Fibroblast of the conjunctiva (primary cell): ENCODE measurements at places on chromosomes 13 and 19.

GRCh38 chr13:23323946-23324709, 109.4 kb downstream of the SACS start:
- no peak for DNase-seq

DNA sequence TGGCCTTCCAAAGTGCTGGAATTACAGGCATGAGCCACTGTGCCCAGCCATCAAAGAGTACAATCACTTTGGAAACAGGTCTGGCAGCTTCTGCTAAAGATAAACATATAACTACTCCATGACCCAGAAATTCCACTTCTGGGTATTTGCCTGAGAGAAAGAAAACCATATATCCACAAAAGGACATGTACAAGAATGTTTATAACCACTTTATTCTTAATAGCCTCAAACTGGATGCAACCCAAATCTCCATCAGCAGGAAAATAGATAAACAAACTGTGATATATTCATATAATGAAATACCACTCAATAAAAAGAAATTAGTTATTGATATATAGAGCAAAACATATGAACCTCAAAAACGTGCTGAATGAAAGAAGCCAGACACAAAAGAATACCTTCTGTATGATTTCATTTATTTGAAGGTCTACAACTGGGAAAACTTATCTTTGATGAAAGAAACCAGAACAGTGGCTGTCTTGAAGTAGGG, 40.5 kb downstream of the TEX26 start:
- DNase-seq, result no peak

DNA sequence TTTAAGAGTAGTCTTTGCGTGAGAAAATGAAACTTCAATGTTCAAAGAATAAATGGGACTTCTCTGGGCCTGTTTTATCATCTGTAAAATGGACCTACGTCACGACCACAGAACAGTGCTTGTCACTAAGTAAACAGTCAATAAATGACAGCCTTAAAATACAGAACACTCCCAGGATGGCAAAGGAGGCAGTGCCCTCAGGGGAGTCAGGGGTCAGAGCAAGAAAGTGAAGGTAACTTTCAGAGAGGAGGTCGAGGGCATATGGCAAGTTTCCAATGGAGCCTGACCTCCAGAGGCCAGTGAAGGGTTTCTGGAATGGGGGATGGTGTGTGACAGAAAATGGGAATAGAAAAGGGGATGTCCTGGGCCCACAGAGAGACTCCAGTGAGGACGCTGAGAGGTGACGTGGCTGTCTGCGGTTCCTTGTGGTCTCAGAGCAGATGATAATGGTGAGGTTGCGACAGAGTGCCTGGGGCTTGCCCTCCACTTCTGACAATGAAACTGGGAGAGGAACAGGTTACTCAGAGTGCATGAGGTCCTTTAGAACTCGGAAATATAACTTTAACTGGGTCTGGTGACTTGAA, 91.8 kb downstream of the UBL3 start:
- no peak for DNase-seq

GRCh38 chr19:45211751-45212381, 33.3 kb downstream of the BLOC1S3 start:
- DNase-seq, result no peak

DNA sequence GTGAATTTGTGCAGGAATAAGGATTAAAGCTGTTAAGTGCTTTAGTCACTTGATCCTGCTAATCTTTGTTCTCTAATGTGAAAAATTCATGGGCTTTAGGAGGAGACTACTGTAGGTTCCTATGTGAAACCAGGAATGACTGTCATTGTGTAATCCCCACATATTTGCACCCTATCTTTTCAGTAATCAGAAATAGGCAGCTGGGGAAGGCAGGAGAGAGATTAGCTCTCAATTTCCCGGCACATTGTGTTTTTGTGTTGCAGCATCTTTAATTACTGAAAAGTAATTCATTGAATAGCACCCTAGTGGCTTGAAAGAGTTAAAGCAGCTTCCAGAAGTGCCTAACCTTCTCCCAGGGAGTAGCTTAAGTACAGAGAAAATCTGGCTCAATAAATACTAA, 282.9 kb downstream of the OLFM4 start:
- no peak for DNase-seq

GRCh38 chr19:47231215-47232054, 436 bp upstream of the BBC3 start:
- peak; percentile 72 for DNase-seq

DNA sequence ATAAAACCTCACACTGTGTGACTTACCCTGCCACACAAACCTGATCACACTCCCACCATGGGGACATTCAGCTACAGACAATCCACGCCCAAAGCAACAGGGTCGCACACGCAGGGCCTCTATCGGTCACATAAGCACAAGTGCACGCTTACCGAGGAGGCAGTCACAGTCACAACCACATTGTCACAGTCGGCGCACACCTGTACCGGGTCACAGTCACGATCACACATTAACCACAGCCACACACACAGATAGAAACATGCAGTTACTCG, 579 bp downstream of the ZNF566 start:
- DNase-seq, result no peak

GRCh38 chr19:27618006-27618405, 1594.9 kb downstream of the UQCRFS1 start:
- DNase-seq, result no peak

- DNase-seq, result no peak
These were observed 400.5 kb upstream of the PCDH9 start for GRCh38 chr13:67630640-67631039.

DNA sequence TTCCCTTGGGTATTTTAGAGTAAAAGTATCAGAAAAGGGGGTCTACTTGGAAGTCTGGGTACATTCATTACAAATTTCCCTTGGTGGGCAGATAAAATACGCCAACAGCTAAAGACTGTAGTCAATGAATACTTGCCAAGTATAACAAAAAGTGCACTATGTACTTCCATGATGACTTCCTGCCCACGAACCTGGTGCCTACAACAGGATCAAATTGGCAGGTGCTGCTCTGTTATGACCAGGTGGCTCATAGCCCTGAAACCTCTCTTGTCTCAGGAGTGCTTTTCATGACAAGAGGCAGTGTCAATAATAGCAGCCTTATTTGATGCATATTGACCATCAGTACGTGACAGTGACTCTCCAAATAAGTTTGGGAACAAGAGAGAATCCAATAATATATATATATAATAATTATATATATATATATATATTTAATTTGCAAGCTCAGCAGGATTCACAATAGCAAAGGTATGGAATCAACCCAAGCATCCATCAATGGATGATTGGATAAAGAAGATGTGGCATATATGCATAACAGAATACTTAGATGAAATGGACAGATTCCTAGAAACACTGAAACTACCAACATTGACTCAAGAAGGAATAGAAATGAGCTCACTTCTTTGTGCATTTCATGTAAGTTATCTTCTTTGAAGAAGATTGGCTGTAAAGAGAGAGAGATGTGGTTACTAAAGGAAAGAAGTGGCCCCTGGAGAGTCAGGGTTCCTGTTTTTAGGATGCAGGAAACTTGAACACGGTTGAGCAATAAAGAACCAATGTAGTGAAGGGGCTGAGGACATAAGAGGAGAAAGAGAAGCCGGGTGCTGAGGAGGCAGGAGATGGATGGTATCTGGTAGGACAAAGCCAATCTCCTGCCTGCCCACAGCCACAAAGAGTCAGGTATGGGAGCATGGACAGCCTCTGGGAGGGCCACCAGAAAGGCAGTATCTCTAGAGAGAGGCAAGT, 52.0 kb upstream of the GTF2F2 start:
- DNase-seq, result no peak

- DNase-seq, result no peak
These were observed 1.6 kb upstream of the POU4F1 start for GRCh38 chr13:78604782-78605611.

GRCh38 chr13:51112771-51113170, 1.7 kb upstream of the C13orf42 start:
- no peak for DNase-seq

DNA sequence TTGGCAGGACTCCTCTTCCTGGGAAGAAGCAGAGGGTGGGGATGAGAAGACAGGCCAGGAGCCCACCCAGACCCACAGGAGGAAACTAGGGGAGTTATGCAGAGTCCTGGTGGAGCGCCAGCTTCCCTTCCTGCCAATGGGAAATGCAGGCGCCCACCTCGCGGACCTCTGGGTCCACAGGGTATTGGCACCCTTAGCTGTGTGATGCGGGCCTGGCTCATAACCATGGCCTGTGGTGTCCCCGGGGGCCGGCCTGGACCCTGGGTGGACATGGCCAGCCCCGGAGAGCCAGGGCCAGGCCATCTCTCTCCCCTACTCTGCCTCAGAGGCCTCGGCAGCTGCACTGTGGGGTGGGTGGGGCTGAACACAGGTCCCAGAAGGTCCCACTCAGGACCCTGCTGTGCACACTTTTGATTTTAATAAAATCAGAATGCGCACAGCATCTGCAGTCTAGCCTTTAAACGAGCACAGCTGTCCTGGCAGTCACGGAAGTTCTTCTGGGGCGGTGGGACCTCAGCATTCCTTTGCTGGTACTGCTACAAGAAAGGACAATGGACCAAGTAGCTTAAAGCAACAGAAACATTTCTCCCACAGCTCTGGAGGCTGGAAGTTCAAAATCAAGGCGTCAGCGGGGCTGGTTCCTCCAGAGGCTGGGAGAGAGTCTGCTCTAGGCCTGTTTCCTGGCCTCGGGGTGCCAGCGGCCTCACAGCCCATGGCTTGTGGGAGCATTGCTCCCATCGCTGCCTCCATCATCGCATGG, 1.8 kb downstream of the F10 start:
- DNase-seq, result no peak

DNA sequence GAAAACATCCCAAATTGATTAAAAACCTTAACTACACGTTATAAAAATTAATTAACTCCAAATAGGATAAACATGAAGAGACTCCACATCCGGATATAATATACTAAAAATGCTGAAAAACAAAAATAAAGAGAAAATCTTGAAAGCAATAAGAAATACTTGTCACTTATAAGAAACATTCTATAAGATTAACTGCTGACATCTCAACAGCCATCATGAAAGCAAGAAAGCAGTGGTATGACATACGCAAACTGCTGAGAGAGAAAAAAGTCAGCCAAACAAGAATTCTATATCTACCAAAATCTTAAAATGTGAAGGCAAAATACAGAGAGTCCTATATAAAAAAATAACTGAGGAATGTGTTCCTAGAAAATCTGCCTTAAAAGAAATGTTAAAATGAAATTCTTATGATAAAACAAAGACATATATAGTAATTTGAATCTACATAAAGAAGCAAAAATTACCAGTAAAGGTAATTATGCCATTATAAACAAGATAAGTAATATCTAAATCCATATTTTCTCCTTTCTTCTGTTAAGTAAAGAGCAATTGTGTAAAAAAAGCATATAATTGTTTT, 1851.1 kb downstream of the PCDH9 start:
- DNase-seq, result no peak

GRCh38 chr19:45315304-45315703, 7.4 kb downstream of the CKM start:
- DNase-seq, result no peak

- DNase-seq, result no peak
These were observed 6.7 kb upstream of the DCUN1D2 start for GRCh38 chr13:113497217-113497616.

GRCh38 chr19:46069806-46070341, 29.1 kb upstream of the IGFL4 start:
- DNase-seq, result peak; percentile 66

- no peak for DNase-seq
These were observed 1.8 kb downstream of the PCDH20 start for GRCh38 chr13:61413572-61414535.

GRCh38 chr13:20676213-20676612, 27.3 kb upstream of the IL17D start:
- no peak for DNase-seq

GRCh38 chr19:6801485-6802086, 29.1 kb downstream of the VAV1 start:
- DNase-seq, result no peak

DNA sequence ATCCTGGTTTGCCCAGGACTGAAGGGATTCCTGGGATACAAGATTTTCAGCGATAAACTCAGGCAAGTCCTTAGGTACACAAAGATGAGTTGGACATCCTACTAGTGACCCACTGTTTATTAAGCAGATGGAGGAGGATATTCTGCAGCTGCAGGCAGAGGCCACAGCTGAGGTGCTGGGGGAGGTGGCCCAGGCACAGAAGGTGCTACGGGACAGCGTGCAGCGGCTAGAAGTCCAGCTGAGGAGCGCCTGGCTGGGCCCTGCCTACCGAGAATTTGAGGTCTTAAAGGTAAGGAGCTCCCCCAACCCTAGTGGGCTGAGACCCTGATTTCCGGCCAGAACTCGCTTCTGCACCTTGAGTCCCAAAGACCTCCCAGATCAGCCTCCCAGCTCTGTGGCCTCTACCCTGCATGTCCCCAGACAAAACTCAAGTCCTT, 607 bp downstream of the ANGPTL8 start:
- DNase-seq, result no peak

DNA sequence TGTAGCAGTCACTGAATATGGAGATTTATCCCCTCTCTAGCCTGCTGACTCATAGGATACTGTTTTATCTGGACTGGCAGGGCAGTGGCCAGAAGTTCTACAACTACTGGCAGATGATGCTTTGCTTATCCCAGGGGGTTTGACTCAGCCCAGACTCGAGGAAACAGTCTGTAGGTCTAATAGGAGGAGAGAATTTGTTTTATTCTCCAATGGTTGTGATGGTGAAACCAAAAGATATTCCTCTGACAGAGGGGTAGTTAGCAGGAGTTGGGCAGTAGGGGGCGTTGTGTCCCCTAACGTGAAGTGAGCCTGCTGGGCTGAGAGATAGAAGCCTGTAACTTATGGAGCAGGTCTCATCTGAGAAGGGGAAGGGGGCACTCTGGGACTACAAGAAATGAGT, 74.9 kb downstream of the WTIP start:
- peak; percentile 16 for DNase-seq

DNA sequence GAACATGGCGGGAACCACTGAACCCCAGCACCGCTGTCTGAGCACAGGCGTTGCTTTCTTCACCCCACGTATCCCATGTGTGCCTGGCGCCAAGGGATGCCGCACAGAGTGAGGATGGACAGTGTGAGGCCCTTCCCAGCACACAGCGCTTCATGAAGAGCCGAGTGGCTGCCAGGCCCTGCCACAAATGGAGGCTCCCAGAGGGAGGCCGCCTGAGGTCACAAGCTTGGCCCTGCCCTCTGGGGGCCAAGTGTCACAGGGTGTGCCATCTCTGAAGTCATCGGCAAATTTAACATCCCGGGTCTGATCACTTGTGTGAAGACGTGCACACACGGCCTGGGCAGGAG, 24.4 kb downstream of the MPND start:
- DNase-seq, result no peak

DNA sequence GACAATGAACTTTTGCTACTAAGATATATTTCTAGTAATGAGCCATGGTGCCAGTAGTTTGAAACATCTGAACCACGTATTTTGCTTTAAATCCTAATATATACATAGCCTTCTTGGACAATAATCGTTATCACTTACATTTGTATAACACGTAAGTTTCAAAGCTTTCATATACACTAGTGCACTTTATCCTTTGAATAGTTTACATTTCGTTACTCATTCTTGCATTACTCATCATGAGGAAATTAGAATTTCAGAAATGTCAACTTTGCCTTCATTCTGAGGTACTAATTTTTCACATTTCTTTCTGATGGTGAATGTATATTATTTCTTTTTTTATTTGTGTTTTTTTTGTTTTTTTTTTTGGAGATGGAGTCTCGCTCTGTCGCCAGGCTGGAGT, 5.8 kb downstream of the KBTBD7 start:
- DNase-seq, result peak; percentile 27

- peak; percentile 60 for DNase-seq
These were observed 3.9 kb upstream of the GSK3A start for GRCh38 chr19:42246143-42246921.

- DNase-seq, result no peak
These were observed 26.7 kb downstream of the WDR62 start for GRCh38 chr19:36081385-36081784.
